ENCODE measurements at places on chromosomes 4 and X.

- no peak for DNase-seq
Measured at GRCh38 chr4:54403700-54404453, 174.8 kb downstream of the PDGFRA start.

- no peak for DNase-seq
Measured at GRCh38 chr4:54001668-54002365, 62.6 kb downstream of the CHIC2 start.

DNA sequence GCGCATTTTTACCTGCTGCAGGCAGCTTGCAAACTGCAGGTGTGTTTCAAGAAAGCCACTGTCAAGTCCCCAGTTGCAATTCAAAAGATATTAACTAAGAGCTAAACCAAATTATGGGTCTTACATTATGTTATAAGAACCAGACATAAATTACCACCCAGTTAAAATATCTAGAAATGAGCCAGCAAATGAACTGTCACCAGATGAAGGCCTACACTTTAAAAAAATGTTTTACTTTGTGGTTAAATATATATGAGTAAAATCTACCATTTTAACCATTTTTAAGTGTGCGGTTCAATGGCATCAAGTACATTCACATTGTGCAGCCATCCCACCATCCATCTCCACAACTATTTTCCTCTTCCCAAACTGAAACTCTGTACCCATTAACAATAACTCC is 32.0 kb upstream of the TMEM131L start:
- no peak for DNase-seq

GRCh38 chrX:1598021-1598875 is 6.8 kb downstream of the AKAP17A start:
- no peak for DNase-seq

DNA sequence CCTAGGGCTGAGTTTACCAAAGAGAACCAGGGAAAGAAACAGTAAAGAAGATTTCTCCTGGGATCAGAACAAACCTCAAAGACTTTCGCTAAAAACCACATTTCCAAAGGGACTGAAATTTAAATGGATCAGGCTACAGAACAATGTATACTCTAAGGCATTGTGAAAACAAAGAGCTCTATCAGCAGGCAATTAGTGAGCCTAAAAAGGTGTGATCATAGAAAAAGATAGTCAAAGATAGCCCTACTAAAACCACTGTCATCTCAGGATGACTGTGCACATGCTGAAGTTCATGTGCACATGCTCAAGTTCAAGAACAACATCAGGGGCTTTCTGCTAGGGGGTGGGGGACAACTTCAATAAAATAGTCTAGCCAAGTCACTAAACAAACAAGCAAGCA is 12.9 kb upstream of the SMIM10L2A start:
- no peak for DNase-seq

- DNase-seq = no peak
Measured at GRCh38 chrX:125680366-125680765, 360.7 kb downstream of the TEX13C start.

Data from ureter (tissue), 1 donor.